ENCODE measurements at places on chromosomes 2 and 18. TPM values are rescaled to one million over a fixed set of nuclear protein-coding genes. Genes with fewer than 3 reads are reported as not detected.
A peak's percentile ranks its signal among the peaks of the same experiment; 100 is the strongest.

C2orf78 gene
- total RNA-seq, result not detected

ZNF532 gene
- 75.4 TPM for total RNA-seq

MC5R gene
- total RNA-seq, result not detected

- DNase-seq, result peak; percentile 86
Observed at GRCh38 chr2:43324259-43325106, 98.1 kb upstream of the ZFP36L2 start.

CNDP1 gene
- total RNA-seq, result not detected

DNA sequence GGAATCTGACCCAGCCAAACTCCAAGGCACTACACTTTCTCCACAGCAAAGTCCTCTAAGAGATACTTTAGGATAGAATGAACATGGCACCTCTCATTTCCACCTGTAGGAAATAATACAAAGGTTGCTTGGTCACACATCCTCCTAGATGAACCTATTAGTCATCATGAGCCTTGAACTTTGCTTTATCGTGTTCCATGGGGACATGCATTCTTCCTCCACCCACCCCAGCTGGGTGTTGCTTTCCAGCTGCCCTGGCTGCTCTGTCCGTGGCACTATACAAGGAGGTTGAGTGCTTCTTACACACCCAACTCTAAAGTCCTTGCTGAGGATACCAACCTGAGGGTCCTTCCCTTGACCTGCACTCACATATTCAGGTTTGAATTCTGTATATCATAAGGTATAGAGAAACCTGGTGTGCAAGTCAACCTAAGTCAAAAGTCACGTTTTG lies 52.7 kb downstream of the SPRED2 start:
- DNase-seq, result no peak

- no peak for DNase-seq
Observed at GRCh38 chr18:12842459-12843380, 41.3 kb downstream of the PTPN2 start.

GRCh38 chr2:105294844-105295481 lies 34.6 kb downstream of the TGFBRAP1 start:
- DNase-seq, result no peak

- DNase-seq, result peak; percentile 48
Observed at GRCh38 chr2:240586919-240587800, 626 bp downstream of the CAPN10 start.

NYAP2 gene
- not detected for total RNA-seq

GRCh38 chr2:168466190-168466737 lies 10.2 kb downstream of the CERS6 start:
- DNase-seq, result no peak

GRCh38 chr2:39455826-39456225 lies 18.7 kb upstream of the MAP4K3 start:
- DNase-seq, result no peak

GRCh38 chr2:72036173-72036545 lies 111.5 kb downstream of the CYP26B1 start:
- DNase-seq, result no peak

DNA sequence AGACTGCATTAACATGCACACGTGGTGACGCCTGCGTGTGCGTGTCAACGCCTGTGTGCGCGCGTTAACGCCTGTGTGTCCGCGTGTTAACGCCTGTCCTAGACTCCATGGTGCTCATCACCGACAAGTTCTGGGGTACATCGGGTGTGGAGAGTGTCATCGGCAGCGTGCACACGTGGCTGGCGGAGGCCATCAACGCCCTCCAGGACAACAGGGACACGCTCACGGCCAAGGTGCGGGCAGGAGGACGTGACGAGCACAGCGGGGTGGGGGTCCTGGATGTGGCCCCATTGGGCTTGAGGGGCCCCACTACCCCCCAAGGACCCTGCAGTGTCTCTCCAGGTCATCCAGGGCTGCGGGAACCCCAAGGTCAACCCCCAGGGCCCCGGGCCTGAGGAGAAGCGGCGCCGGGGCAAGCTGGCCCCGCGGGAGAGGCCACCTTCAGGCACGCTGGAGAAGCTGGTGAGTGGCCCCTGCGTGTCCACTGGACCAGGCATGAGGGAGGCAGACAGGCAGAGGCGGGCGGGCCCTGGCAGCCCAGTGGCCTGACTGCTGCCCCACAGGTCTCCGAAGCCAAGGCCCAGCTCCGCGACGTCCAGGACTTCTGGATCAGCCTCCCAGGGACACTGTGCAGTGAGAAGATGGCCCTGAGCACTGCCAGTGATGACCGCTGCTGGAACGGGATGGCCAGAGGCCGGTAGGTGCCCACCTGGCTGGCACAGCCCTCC lies 29.2 kb downstream of the GPC1 start:
- peak; percentile 23 for DNase-seq

HRH4 gene
- total RNA-seq, result not detected

DNA sequence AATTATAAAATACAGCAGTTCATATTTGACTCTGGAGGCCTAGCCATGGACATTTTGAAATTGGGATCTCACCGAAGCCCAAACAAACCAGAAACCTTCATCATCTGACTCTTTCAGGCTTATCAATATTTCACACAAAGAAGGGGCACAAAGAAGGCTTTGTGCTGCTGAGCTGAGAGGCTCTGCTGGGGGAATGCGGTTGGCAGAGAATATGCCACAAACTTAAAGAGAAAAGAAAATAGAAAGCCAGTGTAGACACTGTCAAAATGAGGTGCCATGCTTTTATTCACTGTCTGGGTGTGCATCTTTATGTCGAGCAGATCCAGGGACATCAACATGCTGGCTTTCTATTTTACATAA lies 162.6 kb downstream of the QPCT start:
- no peak for DNase-seq

DNA sequence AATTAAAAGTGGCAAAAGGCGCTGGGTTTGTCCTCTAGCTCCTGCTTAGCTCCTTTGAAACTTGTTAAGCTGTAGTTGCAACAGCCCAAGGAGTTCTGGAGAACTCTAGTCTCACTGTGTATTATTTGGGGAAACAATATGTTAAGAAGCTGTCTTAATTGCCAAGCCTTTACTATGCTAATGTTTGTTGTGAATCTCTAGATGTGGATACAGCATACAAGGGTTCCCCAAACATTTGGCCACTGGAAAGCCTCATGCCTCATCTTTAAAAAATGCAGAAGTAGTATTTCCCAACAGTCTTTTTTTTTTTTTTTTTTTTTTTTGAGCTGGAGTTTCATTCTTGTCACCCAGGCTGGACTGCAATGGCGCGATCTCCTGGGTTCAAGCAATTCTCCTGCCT lies 236.7 kb downstream of the PRKCE start:
- DNase-seq, result no peak

DNA sequence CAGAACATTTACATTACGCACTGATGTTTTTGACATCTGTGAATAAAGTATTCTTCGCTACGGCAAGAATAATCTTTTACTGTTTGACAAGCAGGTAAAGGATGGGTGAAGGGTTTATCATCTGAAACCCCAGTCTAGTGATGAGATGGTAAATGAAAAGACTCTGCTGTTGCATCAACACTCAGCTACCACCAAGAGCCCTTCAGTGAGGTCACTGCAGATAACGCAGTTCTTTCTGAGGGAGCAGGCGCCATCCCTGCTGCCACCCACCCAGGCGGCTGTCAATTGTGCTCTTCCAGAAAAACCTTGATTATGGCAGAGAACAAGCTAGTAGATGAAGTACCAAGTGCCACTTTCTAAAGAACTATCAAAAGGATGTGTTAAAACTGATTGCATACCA lies 58.7 kb downstream of the ABCG8 start:
- DNase-seq, result no peak

CXCR1 gene
- total RNA-seq, result 0.39 TPM

DNA sequence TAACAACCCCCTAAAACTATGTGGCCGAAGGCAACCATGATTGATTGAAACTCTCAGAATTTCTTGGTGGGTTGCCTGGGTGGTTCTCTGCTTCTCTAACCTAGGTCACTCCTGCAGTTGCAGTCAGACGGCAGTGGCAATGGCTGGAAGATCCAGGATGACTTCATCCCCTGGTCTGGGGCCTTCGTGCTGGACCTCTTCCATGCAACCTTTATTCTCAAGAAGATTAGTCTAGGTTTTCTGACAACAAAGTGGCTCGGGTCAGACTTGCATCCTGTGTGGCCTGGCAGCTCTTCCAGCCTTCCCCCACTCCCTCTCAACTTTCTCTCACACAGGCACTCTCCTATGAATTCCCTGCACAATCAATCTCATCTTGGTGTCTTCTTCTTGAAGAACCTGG lies 76.4 kb downstream of the METTL4 start:
- DNase-seq, result no peak

POTEE gene
- total RNA-seq, result 0.29 TPM

- no peak for DNase-seq
Observed at GRCh38 chr2:217360781-217361482, 501.1 kb upstream of the TNP1 start.

DNA sequence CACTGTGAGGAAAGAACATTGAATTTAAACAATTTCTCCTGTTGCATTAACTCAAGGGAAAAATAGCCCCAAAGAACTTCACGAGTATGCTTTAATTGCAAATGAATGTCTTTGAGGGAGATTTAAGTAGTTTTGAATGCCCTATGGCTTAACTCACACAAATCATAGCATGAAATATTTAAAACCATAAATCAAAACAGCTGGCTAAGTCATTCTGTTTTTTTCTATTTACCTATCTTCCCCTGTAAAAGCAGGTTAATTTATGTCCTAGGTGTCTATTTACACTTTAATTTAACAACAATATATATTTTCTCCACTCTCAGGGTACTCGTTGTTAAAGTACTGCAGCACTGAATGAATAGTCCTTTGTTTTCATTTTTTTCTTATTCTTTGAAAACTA lies 118.8 kb upstream of the PIEZO2 start:
- no peak for DNase-seq

GRCh38 chr2:218429911-218430692 lies 11.2 kb downstream of the VIL1 start:
- DNase-seq, result no peak

GRCh38 chr2:106708209-106708608 lies 177.8 kb downstream of the ST6GAL2 start:
- no peak for DNase-seq

GRCh38 chr2:144510294-144510991 lies 9.5 kb downstream of the ZEB2 start:
- peak; percentile 40 for DNase-seq

- DNase-seq, result no peak
Observed at GRCh38 chr2:232113821-232114220, 152.3 kb downstream of the DIS3L2 start.
